Activated naive CD8-positive, alpha-beta T cell treated with anti-CD3 and anti-CD28 coated beads, Interleukin-2, amount 50 U/mL, for 24 hours (primary cell): ENCODE measurements at places on chromosomes 7 and 10.

DNA sequence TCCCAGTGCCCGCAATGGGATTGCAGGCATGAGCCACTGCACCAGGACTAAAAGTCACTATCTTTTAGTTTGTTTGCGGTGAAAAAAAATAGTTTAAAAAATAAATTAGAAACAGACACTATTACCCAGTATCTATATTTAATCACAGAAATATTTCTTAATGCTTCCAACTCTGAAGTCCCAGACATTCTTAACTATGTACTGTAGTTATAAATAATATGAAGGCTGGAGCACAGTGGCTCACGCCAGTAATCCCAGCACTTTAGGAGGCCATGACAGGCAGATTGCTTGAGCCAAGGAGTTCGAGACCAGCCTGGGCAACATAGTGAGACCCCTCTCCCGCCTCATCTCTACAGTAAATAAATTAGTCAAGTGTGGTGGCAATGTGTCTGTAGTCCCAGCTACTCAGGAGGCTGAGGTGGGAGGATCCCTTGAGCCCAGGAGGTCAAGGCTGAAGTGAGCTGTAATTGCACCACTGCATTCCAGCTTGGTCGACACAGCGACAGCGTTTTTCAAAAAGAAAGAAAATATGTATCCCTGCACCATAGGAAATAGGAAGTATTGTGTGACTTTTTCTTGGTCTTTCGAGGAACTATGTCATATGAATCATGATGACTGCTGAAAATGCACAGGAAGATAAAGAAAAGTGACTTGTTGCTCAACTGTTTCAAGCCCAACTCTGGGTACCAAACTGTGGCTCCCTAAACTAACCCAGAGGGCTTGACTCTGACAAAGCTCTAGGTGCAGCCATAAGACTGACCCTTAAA, 74.9 kb upstream of the STEAP1B start:
- DNase-seq = no peak

- no peak for DNase-seq
Measured at GRCh38 chr7:2985866-2986265, 57.8 kb downstream of the CARD11 start.

- DNase-seq = no peak
Measured at GRCh38 chr7:22814261-22815208, 8.1 kb downstream of the TOMM7 start.

GRCh38 chr10:12510984-12511383, 161.6 kb downstream of the CAMK1D start:
- no peak for DNase-seq

- DNase-seq = no peak
Measured at GRCh38 chr7:143507534-143508055, 29.9 kb downstream of the TAS2R41 start.

DNA sequence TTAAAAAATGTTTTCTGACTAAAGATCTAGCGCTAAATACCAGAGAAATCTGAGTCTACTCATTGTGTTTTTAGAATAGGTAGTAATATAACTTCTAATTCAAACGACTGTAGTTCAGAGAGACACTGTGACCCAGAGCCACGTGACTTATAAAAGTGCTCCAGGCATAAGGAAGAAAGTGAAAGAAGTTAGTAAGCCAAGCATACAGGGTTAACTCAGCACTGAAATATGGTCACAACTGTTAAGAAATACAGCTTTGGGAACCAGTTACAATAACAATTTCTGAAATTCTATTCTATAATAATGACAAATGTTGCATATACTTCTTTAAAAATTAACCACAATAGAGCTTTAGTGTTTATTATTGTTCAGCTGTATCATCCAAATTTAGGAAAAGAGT, 119.1 kb downstream of the TFEC start:
- no peak for DNase-seq

GRCh38 chr7:109782806-109783205, 1213.1 kb downstream of the DNAJB9 start:
- no peak for DNase-seq

DNA sequence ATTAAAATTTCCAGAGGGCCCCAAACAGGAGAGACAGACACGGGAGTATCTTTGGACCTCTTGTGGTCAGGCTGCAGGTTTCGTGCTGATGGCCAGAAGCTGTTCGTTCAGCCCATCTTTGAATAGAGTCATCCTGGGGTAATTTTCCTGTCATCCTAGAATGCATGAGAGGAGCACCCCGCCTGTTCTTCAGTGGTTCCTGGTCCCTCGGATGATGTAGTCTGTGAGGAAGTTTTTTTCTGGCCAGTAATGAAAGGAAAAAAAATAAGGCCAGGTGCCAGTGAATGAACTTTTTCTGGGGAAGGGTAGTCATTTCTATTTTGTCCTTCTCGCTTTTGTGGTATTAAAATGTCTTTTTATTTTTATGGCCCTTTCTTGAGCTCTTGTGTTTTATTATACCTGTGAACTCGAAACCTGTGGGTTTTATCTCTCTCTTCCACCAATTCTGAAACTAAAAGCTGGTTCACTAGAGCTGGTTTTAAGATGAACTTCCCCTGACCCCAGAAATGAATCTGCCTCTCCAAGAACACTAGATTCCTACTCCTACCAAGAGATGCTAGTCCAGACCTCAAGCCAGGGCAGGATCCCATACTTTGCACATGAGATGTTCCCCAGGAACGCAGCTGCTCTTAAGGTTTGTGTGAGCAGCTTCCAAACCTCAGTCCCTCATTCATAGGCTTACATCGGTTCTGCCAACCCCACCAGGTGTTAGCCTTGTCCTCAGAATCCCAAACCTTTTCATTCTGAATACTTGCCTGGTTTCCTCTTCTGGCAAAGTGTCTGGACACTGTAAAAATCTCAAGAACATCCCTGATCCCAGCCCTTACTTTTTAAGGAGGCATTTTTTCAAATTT, 15.4 kb upstream of the MEST start:
- DNase-seq = no peak

GRCh38 chr10:33735464-33735923, 401.0 kb upstream of the NRP1 start:
- no peak for DNase-seq

DNA sequence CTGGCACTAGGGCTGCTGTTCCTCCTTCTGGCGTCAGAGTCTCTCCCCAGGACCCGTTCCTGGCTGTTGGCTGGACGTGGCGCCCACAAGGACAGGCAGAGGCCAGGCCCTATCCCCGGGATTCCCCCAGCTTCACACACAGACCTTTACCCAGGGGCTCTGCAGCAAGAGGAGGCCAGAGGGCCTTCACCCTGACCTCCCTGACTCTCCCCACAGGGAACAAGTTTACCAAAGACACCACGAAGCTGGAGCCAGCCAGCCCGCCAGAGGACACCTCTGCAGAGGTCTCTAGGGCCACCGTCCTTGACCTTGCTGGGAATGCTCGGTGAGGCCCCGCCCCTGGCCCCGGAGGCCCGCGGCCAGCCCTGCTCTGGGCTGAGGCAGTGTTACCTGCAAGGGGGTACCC, 82.2 kb downstream of the GTF2IRD1 start:
- no peak for DNase-seq

DNA sequence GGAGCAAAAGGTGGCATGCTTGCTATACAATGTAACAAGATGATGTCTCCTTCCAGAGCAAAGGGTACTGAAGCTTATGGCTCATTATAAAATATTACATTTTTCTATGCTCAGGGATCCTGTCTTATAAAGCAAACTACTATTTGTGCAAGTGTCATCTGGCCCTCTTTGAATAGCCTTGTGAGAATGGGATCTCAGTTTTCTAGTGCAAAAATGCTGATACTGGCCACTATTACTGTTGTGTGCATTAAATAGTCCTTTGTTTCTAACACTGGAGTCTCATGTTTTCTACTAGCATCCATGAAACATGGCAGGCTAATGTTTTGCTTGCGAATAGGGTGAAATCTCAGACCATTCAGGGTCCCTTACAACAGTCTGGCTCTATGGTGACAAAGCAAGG, 823.0 kb downstream of the REEP3 start:
- DNase-seq = no peak
